H4 (cell line): ENCODE measurements at places on chromosomes 2 and 18.

DNA sequence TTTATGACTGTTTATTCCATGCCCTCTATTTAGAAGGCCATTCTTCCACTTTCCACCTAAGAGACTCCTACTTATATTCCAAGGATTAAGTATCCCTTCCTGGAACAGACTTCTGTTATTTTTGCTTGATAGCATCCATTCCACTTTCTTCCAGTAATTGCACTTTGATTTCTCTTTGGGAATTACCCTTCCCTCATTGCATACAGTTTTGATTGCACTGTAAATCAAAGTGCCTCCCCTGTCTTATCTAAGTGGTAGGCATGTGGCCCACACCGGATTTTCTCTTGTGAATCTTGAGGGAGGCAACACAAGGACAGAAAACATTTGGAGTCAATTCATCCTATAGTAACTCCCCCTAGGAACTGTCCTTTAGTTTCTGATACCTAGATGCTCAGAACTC, 120.4 kb downstream of the PDE11A start:
- no peak for DNase-seq

GRCh38 chr2:9565436-9566153, 10.0 kb upstream of the ADAM17 start:
- DNase-seq: peak; percentile 85

GRCh38 chr2:38592951-38593350, 9.8 kb downstream of the HNRNPLL start:
- DNase-seq: peak; percentile 10

GRCh38 chr2:12050396-12050795, 304.0 kb downstream of the LPIN1 start:
- peak; percentile 86 for DNase-seq

- peak; percentile 49 for DNase-seq
These were observed 39.6 kb downstream of the DOCK10 start for GRCh38 chr2:225002656-225003045.

DNA sequence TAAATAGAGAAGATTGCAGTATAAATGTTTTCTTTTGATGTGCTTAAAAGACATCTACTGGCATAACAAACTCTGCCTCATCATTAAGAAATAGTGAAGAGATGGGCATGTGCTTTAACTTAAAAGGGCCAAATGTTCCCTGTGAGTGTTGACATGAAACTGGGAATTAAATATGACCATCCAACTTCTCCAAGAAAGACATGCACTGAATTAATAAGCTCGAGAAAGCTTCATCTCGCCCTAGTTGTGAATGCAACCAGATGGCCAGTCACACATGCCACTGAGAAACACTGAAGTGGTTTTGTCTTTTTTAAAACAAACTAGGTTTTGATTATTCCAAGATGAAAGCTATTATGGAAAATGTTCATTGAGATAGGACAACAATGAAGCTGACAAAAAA, 479.2 kb downstream of the RIT2 start:
- no peak for DNase-seq

- no peak for DNase-seq
These were observed 189.2 kb downstream of the LAMA1 start for GRCh38 chr18:6928359-6928758.

DNA sequence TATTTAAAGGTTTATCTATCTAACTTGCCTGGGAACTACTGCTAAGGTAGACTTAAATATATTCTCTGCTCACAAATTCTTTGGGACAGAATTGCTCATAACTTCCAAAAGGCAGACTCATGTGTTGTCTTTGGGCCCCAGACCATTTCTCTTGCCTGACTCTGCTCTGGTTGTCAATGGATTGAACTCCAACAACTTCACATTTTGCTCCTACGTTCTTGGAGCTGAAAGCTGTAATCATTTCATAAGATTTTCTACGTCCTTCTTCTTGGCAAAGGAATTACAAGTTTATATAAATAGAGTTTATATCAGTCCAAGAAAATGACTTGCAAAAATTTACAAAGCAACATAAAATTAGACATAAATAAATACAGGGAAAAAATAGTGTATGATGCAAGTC, 32.9 kb upstream of the PPM1B start:
- DNase-seq: no peak

DNA sequence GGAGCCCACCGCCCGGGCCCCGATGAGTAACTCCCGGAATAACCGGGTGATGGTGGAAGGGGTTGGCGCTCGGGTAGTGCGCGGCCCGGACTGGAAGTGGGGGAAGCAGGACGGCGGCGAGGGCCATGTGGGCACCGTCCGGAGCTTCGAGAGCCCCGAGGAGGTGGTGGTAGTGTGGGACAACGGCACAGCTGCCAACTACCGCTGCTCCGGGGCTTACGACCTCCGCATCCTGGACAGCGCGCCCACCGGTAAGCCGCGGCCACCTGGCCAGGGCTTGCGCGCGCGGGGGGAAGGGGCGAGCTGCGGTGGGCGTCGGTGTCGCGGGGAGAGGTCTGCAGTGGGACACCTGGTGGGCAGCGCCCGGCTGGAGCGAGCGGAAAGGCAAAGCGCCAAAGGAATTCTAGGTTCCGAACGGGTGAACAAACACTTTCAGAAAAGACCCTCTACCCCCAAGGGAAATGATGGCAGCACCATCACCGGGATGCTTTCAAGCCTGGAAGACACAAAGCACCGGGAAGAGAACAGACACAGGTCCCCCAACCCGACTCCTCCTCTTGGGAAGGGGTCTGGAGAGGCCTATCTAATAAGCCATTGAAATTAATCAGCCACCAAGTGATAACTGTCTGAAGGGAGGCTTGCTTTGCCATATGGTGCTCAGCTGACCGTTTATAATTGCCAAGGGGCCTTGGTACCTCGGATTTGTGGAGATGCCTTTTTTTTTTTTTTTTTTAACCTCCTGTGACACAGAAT, 1.1 kb downstream of the MIB1 start:
- DNase-seq: no peak

DNA sequence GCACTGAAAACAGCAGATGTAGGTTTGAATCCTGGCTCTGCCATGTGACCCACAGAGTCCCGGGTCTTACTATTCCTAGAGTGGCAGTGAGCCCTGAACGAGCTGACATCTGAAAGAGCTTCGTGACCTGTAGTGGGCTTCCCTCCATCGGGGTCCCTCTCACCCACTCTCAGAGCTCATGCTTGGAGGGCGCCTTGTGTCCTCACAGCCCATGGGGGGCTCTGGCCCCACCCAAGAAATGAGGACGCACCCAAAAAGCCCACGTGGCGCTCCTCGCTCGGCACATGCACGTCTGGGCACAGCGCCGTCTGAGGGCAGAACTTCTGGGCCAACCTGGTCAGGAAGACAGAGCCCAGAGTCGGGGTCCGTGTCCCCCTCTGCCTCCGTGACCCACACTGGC, 23.7 kb downstream of the LBH start:
- DNase-seq: no peak

DNA sequence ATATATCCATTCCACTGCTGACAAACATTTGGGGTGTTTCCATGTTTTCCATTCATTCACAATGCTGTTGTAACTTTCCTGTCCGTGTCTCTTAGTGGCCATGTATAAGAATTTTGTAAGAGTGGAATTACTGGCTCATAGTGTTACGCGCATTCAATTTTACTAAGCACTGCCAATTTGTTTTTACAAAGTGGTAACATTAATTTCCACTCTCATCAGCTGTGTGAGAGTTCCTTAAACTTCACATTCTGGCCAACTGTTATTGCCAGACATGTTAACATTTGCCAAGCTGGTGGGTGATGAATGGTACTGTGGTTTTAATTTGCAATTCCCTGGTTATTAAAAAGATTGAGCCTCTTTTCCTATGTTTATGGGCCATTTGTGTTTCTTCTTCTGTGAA, 134.2 kb downstream of the DTNB start:
- DNase-seq: no peak

DNA sequence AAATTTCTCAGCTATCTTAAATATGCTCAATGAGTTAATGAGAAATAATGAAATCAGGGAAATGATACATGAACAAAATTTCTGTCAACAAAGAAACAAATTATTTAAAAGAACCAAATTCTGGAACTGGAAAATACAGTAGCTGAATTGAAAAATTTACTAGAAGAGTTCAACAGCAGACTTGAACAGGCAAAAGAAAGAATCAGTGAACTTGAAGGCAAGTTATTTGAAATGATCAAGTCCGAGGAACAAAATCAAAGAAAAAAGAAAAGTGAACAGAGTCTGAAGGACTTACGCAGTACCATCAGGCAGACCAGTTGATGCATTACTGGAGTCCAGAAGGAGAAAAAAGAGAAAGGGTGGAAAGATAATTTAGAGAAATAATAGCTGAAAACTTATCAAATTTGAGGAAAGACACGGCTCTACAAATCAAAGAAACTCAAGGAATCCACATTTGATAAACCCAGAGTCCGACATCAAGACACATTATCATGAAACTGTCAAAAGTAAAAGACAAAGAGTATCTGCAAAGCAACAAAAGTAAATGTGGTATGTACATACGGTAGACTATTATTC, 83.6 kb downstream of the CCDC138 start:
- no peak for DNase-seq

GRCh38 chr2:126893153-126893552, 5.5 kb upstream of the TEX51 start:
- no peak for DNase-seq

GRCh38 chr18:44198612-44199284, 481.9 kb upstream of the SETBP1 start:
- no peak for DNase-seq

GRCh38 chr2:156145976-156146375, 186.5 kb downstream of the NR4A2 start:
- DNase-seq: no peak

DNA sequence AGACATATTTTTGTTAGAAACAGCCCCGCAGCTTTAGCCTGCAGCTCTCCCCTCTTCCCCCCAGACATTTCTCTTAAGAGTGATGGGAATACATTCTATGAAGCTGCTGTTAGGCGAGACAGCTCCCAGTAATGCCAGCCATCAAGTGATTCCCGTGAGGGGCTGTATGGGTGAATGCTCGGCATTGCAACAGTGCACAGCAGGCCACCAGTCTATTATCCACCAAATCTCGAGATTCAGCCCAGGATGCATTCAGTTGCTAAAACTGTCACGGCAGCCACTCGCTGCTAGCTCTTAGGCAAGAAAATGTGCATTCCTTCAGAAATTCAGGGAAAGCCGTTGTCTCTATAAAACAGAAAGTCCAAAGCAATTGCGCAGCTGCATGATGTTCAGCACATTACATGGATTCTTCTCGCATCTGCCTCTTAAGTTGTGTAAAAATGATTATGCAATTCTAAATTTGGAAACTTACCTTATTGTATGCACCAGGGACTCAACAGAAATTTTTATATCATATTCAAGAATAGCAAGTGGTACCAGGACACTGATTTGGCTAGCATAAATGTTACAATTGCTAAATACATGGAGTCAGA, 211.3 kb upstream of the ARL4C start:
- DNase-seq: no peak

DNA sequence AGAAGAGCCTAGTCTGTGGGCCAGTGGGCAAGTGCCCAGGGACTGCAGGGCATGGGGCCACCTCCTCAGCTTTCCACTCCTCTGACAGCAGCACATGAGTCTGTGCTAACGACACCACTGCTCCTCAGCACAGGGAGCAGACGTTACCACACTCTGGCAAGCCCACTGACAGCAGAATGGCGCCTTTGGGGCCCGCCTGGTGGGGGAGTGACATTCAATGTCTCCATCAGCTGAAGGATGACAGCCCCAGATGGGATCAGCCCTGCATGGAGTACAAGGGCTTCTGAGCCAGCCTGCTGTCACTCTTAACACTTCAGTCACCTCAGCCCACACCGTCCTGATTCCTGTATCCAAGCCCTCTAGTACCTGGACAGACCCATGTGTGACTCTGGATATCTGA, 149.4 kb upstream of the SMAD2 start:
- DNase-seq: no peak

- DNase-seq: no peak
These were observed 166.1 kb downstream of the MTCL1 start for GRCh38 chr18:8871489-8871888.

DNA sequence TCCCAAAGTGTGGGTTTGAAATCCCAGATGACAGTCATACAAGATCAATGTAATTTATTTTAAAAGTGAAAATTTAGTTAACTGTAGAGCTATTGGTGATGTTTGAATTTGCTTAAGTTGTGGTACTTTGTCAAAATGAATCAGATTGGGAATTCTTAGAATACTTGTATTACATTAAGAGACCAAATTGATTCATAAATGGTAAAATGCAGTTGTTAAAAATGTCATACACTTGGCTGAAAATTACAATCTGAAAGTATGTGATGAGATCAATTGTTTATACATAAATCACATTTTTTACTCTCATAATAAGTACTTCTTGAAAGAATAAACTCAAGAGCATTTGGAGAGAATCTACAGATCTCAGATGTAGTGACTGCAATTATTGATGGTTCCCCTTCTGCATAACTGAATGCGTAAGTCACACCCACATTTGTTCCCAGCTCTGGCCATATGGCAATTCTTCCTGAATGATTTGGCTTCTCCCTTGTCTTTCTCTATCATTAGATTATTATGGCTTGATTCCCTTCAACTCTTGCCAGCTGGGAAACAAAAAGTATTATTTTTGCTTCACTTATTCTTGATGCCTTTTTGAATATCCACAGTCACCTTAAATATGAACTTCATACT, 558.5 kb downstream of the CPS1 start:
- DNase-seq: no peak

- DNase-seq: no peak
These were observed 861 bp upstream of the SEMA4C start for GRCh38 chr2:96870626-96871255.

GRCh38 chr2:111071600-111072171, 49.0 kb upstream of the BCL2L11 start:
- peak; percentile 92 for DNase-seq

DNA sequence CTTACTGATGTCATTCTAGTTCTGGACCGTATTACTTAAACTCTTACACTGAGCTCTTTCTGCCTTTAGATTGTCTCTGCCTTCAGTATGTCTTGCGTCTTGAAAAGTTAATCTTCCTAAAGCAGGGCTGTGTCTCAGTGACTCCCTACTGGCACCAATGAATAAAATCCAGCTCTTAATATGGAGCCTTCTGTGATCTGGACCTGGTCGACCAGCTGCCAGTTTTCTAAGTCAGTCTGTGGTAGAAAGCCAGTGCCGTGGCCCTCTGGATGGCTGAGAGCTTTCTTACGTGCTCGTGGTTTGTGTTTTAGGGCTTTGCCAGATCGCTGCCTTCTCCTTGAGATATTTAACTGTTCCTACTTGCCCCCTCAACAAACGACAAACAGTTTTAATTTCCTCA, 26.8 kb downstream of the ZNF407 start:
- no peak for DNase-seq
